ENCODE measurements at places on chromosomes 3 and 15.

GRCh38 chr15:80323285-80323684 is 71.3 kb upstream of the CTXND1 start:
- no peak for DNase-seq

GRCh38 chr3:48155122-48155521 is 33.1 kb downstream of the CDC25A start:
- peak; percentile 1 for DNase-seq

GRCh38 chr15:89645680-89646079 is 9.6 kb downstream of the KIF7 start:
- DNase-seq: no peak

GRCh38 chr3:23805633-23806533 is at the start of gene UBE2E1:
Gene UBE2E1 (plus strand): TSS chr3:23805955. CDS start chr3:23807270, 1,315 bp downstream.
- DNase-seq: peak; percentile 11

GRCh38 chr3:47491186-47491585 is 15.4 kb upstream of the SCAP start:
- no peak for DNase-seq

DNA sequence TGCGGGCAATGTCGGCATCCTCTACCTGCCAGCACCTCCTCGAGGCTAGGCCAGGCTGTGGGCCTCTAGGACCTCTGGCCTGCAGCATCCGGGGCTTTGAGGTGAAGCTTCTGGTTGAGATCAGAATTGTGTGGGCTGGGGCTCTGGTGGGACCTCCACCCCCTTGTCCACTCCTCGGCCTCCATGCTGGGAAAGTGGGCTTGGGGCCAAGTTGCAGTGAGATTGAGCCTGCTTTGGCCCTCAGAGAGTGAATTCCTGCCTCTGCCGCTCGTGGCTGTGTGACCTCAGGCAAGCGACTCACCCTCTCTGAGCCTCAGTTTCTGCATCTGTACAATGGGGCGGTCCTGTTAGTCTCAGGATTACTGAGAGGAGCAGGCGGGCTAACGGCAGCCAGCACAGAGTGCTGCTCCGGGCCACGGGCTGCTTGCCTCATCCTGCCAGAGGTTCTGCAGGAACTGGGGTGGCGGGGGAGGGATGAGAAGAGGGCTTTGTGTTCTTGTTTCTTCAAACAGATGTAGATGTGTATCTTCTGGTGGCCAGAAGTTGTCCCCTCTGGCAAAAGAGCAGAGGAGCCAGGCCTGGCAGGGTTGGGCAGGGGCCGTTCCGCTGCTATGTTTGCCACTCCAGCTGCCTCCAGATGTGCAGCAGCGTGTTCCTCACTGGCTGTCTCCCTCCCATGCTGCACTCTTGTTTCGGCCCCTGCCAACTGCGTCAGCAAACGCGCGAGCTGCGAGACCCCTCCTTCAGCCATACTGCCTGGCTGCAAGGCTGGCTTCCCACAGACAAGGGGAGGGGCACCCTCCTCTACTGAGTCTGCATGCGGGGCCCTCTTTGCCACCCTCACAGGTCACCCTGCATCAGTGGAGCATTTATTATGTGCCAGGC is 33.7 kb downstream of the FBLN2 start:
- DNase-seq: no peak

DNA sequence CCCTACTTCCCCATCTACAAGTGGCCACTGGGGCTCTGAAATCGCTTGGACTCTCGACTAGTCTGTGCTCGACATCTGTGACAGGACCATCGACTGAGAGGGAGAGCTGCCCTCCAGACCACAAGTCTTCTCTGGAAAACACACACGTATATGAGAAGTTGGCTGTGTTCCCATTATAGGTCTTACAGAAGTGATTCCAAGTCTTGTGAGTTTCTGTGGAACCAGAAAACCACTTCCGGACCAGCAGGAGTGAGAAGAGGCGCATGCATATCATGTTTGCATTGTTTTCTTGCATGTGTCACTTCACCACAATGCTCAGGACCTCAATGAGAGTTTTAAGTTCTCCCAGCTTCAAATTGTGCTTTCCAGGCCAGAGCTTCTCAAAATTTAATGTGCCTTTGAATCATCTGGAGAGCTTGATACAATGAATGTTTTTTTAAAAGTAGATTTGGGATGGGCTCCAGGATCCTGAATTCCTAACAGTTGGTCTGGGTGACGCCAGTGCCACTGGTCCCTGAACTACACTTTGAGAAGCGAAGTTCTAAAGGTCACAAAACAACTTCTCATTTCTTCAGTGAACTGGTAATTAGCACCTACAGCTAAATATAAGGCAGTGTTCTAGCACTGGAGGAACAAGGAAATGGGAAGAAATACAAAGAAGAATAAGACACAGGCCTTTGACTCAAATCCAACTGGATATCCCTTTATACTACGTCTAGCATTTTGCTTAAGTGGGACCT is 15.7 kb downstream of the LIPC start:
- no peak for DNase-seq

GRCh38 chr3:12253516-12254343 is 35.1 kb upstream of the PPARG start:
- DNase-seq: no peak

DNA sequence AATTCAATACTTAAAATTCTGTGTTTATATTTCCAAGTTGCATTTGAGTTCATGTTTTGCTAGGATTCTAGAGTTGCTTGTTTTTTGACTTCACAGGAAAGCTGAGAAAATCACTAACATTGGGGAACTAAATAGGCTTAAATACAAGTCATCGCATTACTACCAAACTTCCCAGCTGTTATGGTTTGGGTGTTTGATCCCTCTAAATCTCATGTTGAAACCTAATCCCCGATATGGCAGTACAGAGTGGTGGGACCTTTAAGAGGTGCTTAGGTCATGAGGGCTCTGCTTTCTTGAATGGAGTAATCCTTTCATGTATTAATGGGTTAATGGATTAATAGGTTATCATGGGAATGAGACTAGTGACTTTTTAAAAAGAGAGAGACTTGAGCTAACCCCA is 77.2 kb upstream of the ARPP21 start:
- DNase-seq: no peak

GRCh38 chr15:101009176-101009575 is 90.0 kb downstream of the LRRK1 start:
- no peak for DNase-seq

DNA sequence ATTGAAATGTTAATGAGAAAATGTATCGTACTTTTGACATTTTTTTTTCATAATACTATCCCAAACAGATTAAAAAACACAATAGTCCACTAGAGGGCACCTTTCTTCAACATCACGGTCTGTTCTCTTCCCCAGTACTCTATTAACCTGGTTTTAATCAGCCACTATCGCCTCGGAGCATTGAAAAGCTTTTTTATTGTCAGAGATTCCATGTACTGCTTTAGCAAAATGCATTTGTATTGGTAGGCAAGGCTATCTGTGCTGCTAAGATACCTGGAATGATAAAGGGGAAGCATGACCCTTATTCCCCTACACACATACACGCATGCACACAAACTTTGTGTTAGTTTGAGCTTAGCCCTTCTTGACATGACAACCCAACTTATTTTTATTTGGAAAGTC is 160.1 kb upstream of the IL12A start:
- no peak for DNase-seq

DNA sequence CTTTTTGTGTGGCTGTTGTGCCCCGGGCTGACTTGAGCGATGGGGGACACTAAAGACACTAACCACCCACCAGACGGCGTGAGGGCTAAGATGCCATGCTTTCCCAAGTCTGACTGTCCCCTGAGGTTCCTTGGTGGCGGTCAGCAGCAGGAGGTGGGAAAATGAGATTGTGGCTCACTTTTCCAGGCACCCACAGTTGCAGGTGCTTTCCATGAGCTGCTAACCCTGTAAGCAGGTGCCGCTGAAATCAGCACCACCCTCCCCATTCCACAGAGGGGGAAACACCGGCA is 17.7 kb downstream of the PRR23E start:
- no peak for DNase-seq

GRCh38 chr15:41631880-41632470 is 28.2 kb upstream of the MGA start:
- no peak for DNase-seq

- DNase-seq: no peak
Measured at GRCh38 chr3:124858275-124858674, 28.9 kb downstream of the ITGB5 start.

DNA sequence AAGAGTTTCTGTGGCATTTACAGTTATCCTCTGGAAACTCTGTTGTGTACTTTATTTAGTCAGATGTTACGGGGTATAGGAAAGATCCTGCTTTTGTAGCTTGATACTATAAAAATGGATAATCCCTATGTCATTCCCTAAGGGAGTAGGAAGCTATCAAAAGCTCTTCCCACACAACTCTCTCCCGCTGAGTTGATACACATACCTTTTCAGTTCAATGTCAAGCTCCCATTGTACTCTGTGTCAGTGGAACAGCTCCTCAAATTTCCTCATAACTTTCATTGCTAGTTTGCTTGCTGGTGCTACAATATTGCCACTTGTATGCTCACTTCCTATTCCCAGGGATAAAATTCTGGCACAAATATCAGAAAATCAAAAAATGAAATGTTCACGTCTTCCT is 893.3 kb upstream of the GBE1 start:
- no peak for DNase-seq

GRCh38 chr3:16743276-16743675 is 138.1 kb upstream of the DAZL start:
- DNase-seq: no peak

DNA sequence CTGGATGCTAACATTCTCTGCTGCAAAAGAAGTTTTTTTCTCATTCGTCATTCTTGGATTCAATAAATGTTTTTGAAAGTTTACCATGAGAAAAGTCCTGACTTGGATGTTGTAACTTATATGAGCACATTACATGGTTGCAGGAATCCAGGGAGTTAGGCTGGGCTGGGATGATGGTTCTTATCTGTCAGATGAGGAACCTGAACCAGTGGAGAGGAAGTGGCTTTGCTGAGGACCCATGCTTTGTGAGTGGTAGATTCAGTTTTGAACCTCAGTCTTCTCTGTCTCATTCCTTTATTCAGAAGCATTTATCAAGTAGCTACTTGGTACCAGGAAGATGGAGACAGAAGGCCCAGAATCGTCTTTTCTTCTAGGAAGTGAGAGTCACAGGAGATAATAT is 3.7 kb upstream of the GASK1A start:
- no peak for DNase-seq

- no peak for DNase-seq
Measured at GRCh38 chr3:31412832-31413231, 119.9 kb upstream of the STT3B start.

DNA sequence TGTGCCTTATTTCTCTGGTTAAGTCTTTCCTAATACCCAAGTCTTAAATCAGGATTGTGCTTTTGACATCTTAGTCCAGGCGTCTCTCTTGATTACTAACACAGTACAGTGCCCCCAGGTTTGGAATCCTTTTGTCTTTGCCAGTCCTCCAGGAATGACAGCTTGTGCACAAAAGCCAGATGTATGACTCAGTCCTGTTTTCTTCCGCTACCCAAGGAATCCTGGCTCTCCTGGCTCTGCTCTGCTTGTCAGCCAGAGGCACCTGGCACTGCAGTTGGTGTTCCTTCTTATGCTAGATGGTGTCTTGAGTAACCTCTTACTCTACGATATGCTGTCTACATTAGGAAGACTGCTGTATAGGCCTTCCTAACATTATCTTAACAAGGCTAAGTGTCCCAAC is 728.2 kb upstream of the NECTIN3 start:
- DNase-seq: no peak

- no peak for DNase-seq
Measured at GRCh38 chr3:120615847-120616609, 19.9 kb downstream of the NDUFB4 start.

GRCh38 chr3:71978150-71978721 is 193.3 kb upstream of the PROK2 start:
- DNase-seq: no peak

- no peak for DNase-seq
Measured at GRCh38 chr3:103059432-103059831, 624.6 kb downstream of the ZPLD1 start.

DNA sequence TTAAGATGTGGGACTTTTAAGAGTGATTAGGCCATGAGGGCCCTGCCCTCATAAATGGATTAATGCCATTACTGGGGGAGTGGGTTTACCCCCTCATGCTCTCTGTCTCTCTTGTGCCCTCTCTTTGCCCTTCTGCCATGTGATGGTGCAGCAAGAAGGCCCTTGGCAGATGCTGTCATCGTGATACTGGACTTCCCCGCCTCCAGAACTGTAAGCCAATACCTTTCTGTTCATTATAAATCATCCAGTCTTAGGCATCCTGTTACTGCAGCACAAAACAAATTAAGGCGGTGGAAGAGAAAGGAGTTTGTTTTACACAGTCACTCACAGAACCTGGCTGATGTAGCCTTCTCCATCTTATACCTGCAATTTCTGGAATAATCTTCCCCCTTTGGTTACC is 360.3 kb upstream of the TBL1XR1 start:
- no peak for DNase-seq

DNA sequence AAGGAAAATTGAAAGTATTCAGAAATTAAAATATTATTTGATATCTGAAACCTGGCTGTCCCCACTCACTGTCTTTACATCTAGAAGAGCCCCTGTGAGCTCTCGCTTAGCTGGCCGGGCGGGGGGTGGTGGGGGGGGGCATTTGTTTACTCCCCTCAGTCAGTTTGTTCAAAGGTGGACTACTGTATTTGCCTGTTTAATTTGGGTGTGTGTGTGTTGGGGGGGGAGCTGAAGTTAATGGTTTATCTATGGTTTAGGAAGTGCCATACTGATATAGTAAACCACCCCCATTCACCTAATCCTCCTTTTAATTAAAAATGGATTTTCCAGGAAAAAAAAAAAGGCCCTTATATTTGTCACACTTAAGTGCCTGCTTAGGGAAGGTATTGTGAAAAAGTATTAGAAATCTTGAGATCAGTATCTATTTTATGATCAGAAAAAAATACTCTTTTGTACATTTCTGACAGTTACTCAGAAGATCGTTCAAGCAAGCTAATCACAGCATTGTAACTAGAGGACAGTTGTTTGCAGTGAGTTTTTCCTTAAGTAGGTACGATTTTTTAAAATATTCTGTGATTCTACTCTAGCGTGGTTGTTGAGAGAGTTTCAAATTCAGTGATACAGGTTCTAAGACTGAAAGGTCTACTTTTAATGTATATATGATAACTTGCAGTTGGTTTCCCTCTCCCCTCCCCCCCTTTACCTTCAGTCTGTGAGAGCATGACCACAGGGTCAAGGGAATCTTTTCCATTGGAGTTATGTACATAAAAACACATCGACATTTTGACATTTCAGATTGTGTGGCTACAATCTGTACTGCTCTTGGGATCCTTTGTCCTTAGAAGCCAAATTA is 8.5 kb downstream of the NR2F2 start:
- no peak for DNase-seq

DNA sequence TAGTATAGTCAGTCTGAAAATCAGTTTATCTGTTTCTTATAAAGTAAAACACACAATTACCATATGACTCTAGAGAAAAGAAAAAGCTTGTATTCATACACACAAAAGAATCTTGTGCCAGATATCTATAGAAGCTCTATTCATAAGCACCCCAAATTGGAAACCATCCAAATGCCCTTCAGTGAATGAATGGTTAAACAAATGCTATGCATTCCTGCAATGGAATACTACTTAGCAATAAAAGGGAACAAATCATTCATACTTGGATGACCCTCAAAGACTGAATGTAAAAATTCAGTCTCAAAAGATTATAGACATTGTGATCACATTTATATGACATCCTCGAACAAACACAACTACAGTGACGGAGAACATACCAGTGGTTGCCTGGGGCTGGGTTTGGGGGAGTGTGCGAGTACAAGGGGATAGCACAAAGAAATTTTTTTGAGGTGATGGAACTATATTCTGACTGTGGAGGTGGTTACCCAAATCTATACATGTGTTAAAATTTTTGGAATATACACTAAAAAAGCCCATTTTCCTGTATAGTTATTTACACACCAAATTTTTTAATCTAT is 680.6 kb downstream of the NTRK3 start:
- no peak for DNase-seq

Measured in NCI-H187 (cell line).